ENCODE measurements at places on chromosomes 16 and 17.

GRCh38 chr16:72286936-72287620 lies 115.1 kb upstream of the PMFBP1 start:
- no peak for DNase-seq

DNA sequence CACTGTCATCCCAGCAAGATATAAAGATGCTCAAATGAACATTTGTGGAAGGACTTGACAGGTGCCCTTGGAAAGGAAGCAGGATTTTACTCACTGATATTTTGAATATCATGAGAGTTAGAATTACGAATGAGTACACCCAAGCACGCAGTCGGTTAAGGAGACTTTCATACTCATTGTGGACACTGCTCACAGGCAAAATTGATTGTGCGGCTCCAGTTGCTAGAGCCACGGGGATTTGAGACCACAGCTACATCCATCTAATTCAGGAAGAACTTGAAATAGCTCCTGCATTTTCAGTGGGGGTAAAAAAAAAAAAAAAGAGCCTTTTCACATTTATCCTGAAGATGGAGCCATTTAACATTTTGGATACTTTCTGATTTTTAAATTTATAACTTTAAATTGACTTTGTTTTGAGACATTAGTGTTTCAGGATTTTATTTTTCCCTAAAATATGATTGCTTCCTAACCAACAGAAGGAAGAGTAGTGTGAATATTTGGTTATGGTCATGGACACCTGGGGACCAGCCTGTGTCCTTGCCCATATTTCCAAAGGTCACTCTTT lies 1080.1 kb upstream of the EEF2KMT start:
- no peak for DNase-seq

DNA sequence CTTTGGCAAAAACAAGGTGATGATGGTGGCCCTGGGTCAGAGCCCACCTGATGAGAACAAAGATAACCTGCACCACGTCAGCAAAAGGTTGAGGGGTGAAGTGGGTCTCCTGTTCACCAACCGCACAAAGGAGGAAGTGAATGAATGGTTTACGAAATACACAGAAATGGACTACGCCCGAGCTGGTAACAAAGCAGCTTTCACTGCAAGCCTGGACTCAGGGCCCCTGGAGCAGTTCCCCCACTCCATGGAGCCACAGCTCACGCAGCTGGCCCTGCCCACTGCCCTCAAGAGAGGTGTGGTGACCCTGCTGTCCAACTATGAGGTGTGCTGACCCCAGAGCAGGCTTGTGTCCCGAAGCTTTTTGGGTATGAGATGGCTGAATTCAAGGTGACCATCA lies 29.7 kb upstream of the DLX4 start:
- DNase-seq: no peak

DNA sequence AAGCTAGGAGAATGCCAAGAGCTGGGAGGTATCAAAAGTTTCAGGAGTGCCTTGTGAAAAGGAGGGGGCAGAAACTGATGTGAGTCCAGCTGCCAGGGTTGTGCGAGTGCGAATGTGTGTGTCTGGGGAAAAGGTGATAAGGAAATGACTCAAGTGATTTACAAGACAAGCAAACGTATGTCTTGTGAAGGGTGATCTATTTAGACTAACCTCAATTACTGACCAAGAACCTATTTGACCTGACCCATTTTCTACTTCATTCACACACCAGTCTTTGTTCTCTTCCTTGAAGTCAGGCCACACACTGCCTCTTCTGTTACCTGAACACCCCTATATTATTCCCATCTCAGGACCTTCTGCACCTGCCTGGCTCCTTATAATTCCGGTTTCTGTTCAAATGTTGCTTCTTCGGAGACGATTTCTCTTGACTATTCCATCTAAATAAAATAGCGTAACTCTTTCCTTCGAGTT lies 1.0 kb downstream of the GDE1 start:
- no peak for DNase-seq

DNA sequence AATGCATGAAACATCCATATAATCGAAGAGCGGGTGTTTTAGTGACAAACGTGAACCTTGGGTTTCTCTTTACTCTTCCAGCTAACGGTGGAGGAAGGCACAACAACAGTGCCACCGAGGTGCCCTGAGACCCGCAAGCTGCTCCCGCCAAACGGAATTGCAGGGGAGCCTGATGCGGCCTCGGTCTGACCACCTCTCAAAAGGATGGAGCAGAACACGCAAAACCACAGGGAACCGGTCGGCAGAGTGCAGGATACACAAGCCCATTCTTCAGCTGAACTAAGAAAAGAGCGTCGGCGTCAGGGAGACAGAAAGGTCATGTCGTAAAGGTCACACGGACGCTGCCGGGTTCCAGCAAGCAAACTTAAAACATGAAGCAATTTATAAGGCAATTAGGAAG lies 109.5 kb upstream of the ZNF750 start:
- DNase-seq: no peak

DNA sequence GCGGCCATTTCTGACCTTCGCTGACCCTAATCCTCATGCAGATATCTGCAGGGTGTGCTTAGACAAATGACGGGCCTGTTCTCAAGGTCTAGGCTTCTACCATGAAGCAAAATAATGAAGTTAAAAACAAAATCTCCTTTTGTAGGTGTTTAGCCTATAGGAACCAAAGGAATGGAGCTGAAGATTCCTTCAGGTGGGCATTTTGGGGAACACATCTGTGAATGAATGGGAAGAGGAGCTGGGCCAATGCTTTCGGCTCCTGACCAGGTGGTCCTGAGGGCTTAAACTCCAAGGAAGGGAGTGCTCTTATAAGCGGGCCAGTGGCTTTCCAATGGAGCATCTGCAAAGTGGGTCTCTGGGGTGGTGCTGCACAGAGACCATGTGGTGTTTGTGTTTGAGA lies 14.1 kb upstream of the IL34 start:
- DNase-seq: no peak

GRCh38 chr17:50056217-50056960 lies 479 bp downstream of the ITGA3 start:
- peak; percentile 68 for DNase-seq

DNA sequence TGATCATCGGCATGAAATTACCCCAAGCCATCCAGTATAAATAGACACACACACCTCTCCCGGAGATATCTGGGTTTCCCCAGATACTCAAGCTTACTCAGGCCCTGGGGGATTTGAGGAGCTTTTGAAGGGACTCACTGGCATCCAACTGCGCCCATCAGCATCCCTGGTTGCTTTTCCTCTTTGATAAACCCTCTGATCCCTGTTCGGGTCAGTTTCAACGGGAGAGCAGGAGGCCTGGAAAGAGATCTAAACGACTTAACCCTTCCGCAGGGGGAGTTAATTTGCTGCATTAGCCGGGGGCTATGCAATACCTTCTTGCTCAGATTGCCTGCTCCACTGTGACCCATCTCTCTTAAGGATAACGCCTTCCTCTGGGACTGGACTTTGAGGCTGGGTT lies 76.6 kb downstream of the MAF start:
- no peak for DNase-seq

- no peak for DNase-seq
Measured at GRCh38 chr17:9241774-9242496, 220.6 kb downstream of the NTN1 start.

GRCh38 chr16:87037012-87037411 lies 280.2 kb downstream of the C16orf95 start:
- no peak for DNase-seq

DNA sequence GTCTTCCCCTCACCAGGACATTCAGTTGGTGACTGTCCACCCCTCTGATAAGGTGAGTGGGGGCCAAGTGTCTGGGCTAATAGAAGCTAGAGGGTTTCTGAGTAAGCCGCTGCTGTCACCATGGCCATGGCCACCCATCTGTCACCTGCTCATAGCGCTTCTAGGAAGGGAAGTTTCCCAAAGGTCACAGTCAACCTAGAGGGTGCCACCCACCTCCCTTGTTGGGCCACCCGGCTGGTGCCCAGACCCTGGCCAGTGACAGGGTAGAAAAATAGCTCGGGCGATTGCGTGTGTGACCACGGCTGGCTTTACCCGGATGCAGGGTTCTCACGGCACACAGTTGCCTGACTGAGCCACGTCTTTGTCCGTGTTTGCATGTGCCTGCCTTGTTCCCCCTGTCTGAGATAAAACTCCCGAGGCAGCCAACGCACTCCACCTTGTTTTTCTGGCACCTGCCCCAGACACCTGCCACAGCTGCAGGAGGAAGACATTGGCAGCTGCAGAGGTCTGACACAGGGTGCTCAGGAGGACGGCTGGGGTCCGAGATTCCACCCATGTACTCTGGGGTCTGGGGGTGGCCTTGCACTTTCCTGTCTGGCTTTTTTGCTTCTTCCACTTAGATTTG lies 809 bp downstream of the PIRT start:
- no peak for DNase-seq

DNA sequence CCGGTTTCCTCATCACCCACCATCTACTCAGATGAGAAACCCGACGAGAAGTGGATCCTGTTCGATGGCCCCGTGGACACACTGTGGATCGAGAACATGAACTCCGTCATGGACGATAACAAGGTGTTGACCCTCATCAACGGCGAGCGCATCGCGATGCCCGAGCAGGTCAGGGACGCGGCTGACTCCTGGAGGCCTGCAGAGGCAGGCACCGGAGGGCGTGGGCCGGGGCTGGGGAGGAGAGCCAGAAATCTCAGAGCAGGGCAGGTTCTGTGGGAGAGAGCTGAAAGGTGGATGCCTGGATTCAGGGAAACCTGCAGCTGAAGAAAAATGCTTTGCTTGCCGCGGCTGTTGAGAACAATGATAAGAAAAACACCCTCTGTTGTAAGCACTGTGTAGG lies 47.2 kb upstream of the KDM6B start:
- DNase-seq: no peak

- peak; percentile 51 for DNase-seq
Measured at GRCh38 chr17:46876353-46876887, 25.0 kb downstream of the WNT9B start.

- no peak for DNase-seq
Measured at GRCh38 chr17:6427279-6427781, 7.6 kb downstream of the AIPL1 start.

- peak; percentile 75 for DNase-seq
Measured at GRCh38 chr16:85610446-85611193, 2.5 kb upstream of the GSE1 start.

GRCh38 chr17:35244341-35245195 lies 1.7 kb downstream of the SLFN5 start:
- no peak for DNase-seq

- no peak for DNase-seq
Measured at GRCh38 chr16:27179500-27180072, 23.7 kb upstream of the KDM8 start.

DNA sequence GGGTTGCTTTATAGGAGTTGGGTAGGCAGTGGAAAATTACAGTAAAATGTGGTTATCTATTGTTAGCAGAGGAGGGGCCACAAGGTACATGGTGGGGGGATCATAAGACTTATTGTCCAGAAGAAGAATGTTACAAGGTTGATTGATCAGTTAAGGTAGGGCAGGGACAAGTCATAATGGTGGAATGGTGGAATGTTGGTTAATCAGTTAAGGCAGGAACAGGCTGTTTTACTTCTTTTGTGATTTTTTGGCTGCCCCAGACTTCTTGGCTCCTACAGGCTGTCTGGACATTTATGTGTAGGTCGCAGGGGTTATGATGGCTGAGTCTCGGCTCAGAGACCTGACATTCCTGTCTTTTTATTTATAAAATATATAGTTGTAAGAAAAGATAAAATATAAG lies 2277.1 kb downstream of the TP53TG3F start:
- DNase-seq: no peak

GRCh38 chr17:76038050-76038449 lies 10.9 kb upstream of the EVPL start:
- DNase-seq: no peak

DNA sequence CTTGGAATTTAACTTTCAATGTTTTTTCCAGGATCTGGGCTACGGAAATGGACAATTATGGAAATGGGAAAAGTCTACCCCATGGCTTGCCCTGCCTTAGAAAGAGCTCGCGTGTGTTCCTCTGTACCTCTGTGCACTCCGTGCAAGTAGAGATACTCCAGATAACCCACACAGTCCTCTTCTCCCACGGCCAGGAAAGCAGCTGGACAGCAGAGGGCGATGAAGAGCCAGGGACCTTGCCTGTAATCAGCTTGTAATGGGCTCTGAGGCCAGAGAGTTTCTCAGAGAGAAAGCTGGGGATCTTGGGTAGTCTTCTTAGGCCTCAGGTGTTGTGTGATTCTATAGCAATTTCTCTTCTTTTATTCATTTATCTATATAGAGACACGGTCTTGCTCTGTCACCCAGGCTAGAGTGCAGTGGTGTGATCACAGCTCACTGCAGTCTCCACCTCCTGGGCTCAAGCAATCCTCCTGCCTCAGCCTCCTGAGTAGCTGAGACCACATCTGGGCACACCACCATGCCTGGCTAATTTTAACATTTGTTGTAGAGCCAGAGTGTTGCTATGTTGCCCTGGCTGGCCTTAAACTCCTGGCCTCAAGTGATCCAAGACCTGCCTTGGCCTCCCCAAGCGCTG lies 2.4 kb upstream of the SOCS7 start:
- DNase-seq: peak; percentile 74

- no peak for DNase-seq
Measured at GRCh38 chr17:31241116-31241515, 55.9 kb downstream of the OMG start.

DNA sequence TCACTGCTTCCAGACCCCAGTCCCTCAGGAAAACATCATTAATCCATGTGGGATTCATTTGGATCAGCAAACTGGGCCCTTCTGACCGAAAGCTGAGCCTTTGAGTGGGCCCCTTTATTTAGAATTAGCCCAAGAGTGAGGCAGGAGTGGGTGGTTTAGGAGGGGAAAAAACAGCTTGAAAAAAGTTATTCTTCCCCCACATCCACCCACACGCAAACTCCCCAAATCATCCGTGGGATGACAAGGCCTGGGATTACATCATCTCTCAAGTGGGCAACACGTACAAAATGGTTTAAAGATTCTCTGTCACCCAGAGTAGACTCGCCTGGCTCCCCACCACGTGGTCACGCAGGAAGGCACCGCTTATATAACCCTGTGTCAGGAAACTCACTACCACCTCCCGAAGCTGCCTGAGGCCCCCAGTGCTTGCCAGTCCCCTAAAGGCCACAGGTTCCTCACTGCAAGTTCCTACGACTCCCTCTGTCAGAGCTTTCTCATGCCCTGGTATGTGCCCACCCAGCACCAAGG lies 27.6 kb downstream of the GSG1L start:
- DNase-seq: no peak

- DNase-seq: no peak
Measured at GRCh38 chr16:88431651-88432050, 21.4 kb upstream of the ZFPM1 start.

GRCh38 chr16:57591870-57592485 lies 36.5 kb upstream of the ADGRG1 start:
- DNase-seq: no peak

All from NCI-H187 (cell line).